Stimulated activated CD8-positive, alpha-beta memory T cell treated with anti-CD3 and anti-CD28 coated beads, Interleukin-4, amount 100 ng/mL, for 4 hours (primary cell): ENCODE measurements at places on chromosomes 1 and 21.

- DNase-seq = no peak
Measured at GRCh38 chr1:28036431-28036830, 52.0 kb downstream of the EYA3 start.

GRCh38 chr1:38872401-38873026 is 634 bp downstream of the MYCBP start:
- DNase-seq = no peak

- DNase-seq = no peak
Measured at GRCh38 chr1:24586970-24587820, 31.3 kb downstream of the NCMAP start.

DNA sequence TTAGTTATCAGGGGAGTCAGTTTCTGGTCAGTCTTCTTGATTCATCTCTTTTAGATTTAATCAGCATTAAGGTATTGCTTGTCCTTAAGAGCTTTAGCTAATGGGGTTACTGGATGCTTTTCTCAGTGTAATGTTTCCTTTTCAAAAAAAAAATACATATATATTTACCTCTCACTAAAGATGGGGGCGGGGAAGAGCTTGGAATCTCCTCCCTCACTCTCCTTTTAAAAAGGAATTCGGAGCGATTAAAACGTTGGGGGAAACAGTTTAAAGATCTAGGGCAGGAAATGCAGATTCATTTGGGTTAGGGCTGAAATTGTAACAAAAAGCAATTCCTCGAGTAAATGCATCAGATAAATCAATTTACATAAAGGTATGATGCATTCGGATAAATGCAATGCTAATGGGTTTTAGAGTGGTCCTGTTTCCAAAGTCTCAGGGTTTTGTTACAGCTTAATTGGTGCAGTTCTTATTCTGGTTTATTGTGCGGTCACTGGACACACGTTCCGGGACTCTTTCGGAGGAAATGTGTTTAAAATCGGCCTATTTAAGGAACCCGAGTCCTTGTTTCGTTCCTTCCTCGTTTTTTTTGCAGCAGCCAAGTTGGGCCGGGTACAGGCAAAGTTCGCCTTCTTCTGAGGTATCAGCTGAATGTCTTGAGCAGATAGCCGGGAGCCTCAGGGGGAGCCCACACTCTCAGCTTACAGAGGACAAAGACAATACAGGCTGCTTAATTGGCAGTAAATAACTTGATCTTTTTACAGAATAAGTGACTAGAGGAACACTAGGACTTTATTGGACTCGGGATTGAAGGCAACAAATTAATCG is 1.6 kb downstream of the LMO4 start:
- no peak for DNase-seq

GRCh38 chr1:98344731-98345130 is 316.8 kb upstream of the SNX7 start:
- no peak for DNase-seq

GRCh38 chr1:151992303-151993083 is 1.2 kb downstream of the S100A10 start:
- no peak for DNase-seq

DNA sequence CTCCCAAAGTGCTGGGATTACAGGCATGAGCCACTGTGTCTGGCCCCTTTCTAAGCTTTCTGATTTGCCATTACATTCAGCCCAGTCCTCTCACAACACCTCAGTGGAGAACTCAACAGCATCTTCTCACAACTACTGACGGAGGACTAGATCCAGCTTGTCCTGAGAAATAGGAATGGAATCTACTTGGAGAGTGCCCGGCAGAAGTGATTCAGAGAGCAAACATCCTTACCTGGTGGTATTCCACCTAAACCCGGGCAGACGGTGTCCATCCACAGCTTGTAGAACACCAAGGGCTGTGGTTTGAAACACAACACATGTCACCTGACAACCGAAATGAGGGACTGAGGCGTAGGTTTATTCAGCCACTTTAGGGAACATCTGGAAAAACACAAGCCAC is 28.8 kb upstream of the CCSAP start:
- DNase-seq = no peak

GRCh38 chr1:198986442-198986841 is 347.6 kb downstream of the PTPRC start:
- DNase-seq = no peak

- DNase-seq = no peak
Measured at GRCh38 chr1:203930342-203930741, 68.9 kb downstream of the SNRPE start.

DNA sequence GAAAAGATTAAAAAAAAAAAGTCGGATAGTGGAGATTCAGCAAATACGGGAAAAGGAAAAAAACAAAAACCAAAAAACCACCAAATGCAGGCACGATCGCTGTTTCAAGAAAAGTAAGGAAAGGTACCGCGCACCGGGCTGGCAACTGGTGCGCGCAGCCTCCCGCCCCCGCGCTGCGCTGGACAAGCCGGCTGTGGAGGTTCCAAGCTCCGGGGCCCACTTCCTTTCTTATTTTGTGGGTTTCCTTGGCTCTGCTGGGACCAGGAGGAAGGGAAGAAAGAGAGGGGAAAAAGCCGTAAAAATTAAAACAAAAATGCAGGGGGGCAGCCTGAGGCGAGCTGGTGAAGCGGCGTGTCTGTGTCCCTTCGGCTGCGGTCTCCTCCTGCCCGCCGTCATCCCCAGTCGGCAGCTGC is 233 bp downstream of the ADAMTS5 start:
- no peak for DNase-seq

GRCh38 chr1:43367026-43367903 is 546 bp downstream of the ELOVL1 start:
- peak; percentile 11 for DNase-seq

- no peak for DNase-seq
Measured at GRCh38 chr1:6688001-6688400, 13.6 kb downstream of the DNAJC11 start.

GRCh38 chr1:235851939-235852338 is 14.8 kb downstream of the LYST start:
- no peak for DNase-seq

DNA sequence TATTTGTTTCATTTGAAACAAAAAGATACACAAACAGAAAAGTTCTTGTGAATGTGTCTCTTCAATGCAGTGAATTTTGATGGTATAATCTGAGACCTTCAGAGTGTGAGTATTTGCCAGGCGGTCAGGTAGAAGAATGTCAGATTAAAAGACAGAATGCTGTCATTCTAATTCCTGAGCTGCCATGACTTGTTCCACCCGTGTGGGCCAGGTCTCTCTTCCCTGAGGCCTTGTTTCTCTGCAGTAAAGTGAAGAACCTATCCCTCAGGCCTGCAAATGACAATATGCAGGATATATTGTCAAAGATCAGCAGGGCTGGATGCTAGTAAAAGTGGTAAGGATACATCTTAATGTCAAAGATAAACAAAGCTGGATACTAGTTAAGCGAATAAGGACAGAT is 111.4 kb downstream of the ZP4 start:
- DNase-seq = no peak

DNA sequence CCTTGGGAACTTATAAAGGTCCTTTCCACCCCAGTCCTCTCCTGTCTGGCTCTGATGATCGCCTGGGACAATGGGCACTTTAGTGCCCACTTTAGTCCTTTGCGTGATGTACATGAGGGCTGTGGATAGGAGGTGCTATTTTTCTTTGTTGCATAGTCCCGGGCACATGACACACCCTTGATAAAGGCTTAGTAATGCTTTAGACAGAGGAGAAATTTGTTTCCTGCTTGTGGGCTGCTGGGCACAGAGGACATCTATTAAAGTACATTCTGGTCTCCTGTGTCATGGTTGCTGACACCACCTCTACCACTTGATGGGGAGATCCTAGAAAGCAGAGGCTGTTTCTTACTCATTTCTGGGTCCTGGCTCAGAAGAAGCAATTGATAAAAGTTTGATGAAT is 5.4 kb upstream of the KNCN start:
- no peak for DNase-seq

DNA sequence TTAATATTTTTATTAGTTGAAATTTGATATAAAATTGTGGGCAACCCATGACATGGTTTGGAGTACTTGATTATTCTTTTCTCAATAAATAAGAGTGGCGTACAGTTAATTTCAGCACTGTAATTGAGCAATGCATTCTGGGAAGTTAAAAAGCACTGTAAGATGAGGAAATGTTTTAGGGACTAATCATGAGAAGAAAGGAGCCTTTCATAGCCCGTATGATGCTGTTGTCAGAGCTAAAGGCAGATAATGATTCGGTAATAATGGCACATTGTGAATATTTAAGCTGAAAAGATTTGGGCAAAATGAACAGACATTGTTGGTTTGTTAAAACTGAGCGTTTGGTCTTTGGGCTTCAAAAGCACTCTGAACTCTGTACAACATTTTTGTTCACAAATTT is 139.3 kb downstream of the NFIA start:
- DNase-seq = no peak

GRCh38 chr1:174018565-174018964 is 3.6 kb downstream of the RC3H1 start:
- no peak for DNase-seq

GRCh38 chr1:73765551-73766233 is 432.3 kb downstream of the LRRIQ3 start:
- no peak for DNase-seq

GRCh38 chr1:37811027-37811655 is 3.1 kb upstream of the YRDC start:
- DNase-seq = peak; percentile 17

- no peak for DNase-seq
Measured at GRCh38 chr1:51101976-51102375, at the start of gene C1orf185. Gene C1orf185, plus strand, starts transcription at chr1:51102228. Its CDS starts 6 bp downstream, at chr1:51102234.

DNA sequence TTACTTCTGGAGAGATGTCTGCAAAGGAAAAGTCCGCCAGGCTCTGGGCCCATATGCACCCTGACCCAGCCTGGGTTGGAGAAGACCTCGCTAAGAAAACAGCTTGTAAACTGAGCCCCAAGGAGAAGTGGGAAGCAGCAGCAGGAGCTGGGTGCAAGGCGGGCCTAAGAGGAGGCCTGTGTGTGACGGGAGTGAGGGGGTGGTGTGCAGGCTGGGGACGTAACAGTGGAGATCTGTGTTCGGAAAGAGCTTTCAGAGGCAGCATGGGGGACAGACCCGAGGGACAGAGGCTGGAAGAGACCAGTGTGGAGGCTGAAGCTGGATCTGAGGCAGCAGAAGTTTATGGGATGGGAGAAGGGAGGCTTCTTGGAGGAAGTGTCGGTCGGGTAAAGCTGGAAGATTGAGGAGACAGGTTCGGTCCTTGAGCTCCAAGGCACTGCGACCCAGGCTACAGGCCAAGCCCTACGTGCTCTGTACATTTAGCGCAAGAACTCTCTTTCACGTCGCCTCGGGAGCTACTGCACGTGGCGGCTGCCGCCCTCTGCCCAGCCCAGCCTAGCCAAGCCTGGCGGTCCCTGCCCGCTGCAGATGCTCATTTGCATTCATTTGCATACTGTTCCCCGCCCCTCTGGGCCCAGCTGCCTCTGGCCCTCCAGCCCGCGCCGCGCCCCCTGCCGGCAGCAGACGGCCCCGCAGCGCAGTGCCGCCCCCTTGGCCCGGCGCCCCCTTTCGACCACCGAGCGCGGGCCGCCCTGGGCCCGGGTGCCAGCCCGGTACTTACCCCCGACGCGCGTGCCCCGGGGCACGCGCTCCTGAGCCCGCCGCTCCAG is 6.3 kb downstream of the HPCA start:
- no peak for DNase-seq

- DNase-seq = no peak
Measured at GRCh38 chr1:159900086-159900680, at the start of gene CFAP45. Gene CFAP45, minus strand, starts transcription at chr1:159900165. Its CDS starts 67 bp downstream, at chr1:159900098.

GRCh38 chr1:40034869-40035268 is 5.7 kb upstream of the CAP1 start:
- no peak for DNase-seq

DNA sequence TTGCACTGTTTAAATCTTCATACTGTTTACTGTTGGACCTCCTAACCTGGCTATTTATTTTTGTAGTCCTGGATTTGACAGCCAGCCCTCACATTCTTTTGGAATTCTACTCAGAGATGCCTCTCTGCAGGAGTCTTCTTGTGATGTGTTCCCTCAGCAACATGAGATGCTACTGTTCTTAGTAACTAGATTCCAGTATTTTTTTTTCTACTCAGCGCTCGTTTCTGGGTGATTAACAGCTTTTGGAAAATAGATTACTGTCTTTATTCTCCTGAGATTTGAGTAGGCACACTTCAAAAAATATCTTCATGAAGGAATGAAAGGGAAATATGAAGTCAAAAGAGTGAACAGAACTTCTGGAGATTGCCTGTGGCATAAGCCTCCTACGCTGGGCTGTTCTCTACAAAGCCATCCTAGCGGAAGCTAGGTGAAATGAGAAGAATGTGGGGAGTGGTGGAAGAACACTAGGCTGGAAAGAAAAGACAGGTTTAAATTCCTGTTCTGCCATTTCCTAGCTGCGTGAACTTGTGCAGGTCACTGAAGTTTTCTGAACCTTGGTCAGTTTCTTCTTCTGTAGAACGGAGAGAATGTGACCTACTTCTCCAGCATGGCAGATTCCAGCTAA is 75.9 kb downstream of the LRRC8C start:
- DNase-seq = no peak

DNA sequence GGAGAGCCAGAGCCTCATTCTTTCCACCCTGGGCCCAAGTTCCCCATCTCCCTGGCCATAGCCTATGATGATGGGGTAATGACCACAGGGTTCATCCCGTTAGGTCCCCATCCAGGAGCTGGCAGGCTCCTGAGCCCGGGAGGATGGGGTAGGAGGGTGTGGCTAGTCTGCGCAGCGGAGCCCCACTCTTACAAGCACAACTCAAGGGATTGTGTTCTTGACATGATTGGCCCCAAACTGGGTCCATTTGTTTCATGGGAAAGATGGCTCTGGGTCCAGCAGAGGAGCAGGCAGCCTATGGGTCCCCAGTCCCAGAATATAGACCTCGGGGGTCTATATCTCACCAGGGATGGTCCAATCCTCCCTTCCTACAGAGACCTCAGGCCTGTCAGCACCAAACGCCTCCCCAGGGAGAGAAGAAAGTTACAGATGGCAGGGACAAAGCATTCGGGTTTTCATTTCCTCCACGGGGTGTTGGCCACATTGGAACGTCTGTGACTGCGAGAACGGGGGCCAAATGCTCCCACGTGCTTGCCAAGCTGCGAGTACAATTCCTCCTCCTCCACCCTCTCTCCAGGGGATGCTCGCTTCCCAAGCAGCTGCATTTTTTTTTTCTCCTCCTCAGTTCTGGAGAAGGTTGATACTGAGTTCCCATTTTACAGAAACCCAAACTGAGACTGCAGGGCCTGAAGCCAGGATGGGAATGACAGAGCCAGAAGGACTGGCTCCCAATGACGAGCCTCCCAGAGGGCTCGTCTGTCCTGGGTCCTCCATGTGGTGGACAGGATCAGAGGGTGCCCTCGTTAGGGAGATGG is 71.0 kb downstream of the DHRS3 start:
- no peak for DNase-seq
